Mammary epithelial cell (primary cell): ENCODE measurements at places on chromosomes 13 and 19. TPM values are rescaled to one million over a fixed set of nuclear protein-coding genes. Genes with fewer than 3 reads are reported as not detected.
A peak's percentile ranks its signal among the peaks of the same experiment; 100 is the strongest.

- DNase-seq = no peak
Measured at GRCh38 chr19:48628486-48629296, 8.5 kb downstream of the DBP start.

DNA sequence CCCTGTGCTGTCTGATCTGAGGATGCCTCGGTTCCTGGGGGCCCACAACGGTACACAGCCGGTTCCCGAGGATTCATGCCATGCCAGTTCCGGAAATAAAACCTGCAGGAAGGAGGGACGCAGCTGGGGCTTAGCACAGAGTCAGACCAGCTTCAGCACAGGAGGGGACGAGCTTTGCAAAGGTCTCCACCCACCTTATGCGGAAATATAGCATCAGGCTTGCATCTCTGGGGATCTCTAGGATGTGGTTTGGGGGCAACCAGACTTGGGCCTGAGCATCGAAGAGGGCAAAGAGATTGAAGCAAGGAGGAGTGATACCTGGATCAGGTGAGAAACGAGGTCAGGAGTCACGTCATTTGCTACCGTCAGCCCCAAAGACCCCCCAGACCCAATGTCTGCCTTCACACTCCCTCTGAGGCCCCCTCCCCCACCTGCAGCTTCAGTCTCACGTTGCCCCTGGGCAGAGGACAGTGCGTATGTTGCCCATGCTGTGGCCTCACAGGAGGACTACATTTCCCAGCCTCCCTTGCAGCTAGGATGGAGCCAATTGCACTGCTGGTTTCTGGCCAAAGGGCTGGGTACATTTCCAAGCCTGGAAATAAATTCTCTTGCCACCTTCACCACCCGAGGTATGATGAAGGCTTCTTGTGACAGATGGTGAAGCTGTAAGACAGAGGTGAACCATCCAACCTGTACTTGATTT, 12.1 kb downstream of the TYK2 start:
- no peak for DNase-seq

- DNase-seq = no peak
Measured at GRCh38 chr19:41442473-41443355, at the start of gene ERICH4. Gene ERICH4 (plus strand): TSS chr19:41443156. CDS start chr19:41443170, 14 bp downstream.

The TFDP1 gene
- 136 TPM for polyA plus RNA-seq

DNA sequence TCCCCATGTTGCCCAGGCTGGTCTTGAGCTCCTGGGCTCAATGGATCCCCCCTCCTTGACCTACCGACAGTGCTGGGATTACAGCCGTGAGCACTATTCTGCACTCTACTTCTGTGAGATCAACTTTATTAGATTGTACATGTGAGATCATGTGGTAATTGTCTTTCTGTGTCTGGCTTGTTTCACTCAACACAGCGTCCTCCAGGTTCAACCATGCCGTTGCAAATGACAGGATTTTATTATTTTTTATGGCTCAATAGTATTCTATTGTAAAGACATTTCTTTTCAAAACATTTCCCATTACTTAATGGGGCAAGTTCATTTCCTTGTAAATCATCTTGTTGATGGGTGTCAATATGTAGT, 1.5 kb upstream of the OBI1 start:
- no peak for DNase-seq

GRCh38 chr19:29415507-29415906, 110.3 kb upstream of the VSTM2B start:
- no peak for DNase-seq

DNA sequence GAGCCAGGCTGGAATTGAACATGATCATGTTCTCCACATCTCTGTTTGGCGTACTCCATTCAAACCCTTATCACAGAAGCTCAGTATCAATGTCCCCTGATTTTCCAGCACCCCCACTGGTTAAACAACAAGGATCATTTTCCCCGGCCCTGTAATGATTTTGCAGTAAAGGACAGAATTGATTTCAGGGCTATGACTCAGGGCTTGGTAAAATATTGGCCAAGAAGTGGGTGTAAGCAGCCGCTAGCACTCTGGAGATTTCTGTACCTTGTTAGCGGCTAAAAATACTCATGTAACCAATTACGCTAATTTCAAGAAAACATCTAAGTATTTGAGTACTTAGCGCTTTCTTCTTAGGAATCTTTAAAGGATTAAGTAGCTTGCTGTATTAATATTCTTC, 69.5 kb upstream of the FNDC3A start:
- DNase-seq = no peak

- no peak for DNase-seq
Measured at GRCh38 chr19:28549680-28550277, 663.2 kb downstream of the UQCRFS1 start.

DNA sequence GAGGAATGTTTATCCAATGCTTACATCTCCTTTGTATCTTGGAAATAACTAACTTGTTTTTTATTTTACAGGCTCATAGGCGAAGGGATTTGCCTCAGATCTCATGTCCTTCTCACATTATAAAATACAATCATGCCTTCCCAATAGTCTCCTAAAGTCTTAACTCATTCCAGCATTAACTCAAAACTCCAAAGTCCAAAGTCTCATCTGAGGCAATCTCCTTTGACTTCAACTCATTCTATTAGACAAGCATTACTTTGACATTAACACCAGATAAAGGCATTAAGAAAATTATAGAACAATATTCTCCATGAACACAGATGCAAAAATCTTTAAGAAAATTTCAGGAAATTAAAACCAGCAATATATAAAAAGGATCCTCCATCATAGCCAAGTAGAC, 137.6 kb downstream of the DNAJC3 start:
- no peak for DNase-seq

The ZNF616 gene
- 3.0 TPM for polyA plus RNA-seq

The CYP4F11 gene
- polyA plus RNA-seq = 9.1 TPM

GRCh38 chr13:77857531-77858209, 61.0 kb downstream of the EDNRB start:
- DNase-seq = no peak

GRCh38 chr19:54502518-54503048, at the start of gene LAIR2:
Gene LAIR2 (plus strand): TSS chr19:54502831. CDS start chr19:54502919, 88 bp downstream.
- no peak for DNase-seq

The CRTC1 gene
- polyA plus RNA-seq = 2.2 TPM

GRCh38 chr19:48508729-48509411, 2.8 kb downstream of the LMTK3 start:
- DNase-seq = no peak

GRCh38 chr13:54628383-54628782, 1599.8 kb downstream of the OLFM4 start:
- DNase-seq = no peak

- DNase-seq = no peak
Measured at GRCh38 chr13:27081893-27082679, 89.5 kb downstream of the USP12 start.

DNA sequence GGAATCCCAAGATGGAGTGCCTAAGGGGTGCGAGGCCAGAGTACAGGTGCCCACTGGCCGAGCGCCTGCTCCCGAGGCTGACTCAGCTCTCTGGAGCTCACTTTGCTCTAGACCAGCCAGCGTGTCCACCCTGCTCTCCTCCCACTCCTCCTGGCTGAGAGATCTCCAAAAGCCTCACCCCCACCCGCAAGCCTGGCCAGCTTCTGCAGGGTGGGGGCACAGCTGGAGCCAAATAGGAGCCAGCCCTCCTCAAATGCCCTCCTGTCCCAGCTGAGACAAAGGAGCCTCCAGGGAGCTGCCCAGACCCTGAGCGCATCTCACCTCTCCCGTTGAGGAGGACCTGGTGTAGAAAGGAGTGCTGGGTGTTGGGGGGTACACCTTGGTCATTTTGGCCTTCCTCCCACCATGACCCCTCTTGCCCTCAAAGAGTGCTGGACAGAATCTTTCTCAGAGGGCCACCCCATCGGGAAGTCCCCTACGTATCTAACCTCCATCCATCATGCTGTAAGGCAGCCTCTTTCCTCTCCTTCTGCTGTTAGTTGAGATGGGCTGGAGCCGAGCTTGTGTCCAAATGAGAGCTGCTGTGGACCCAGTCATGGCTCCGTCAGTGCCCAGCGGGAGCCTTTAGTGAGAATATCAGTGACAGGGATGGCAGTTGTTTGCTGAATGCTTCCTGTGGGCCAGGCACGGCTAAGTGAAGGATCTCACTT, 123.9 kb upstream of the VSTM2B start:
- no peak for DNase-seq

GRCh38 chr13:91280801-91281200, 66.7 kb upstream of the MIR17HG start:
- peak; percentile 11 for DNase-seq

The ZNF90 gene
- 0.28 TPM for polyA plus RNA-seq

The CACNA1A gene
- 0.02 TPM for polyA plus RNA-seq

GRCh38 chr19:4229179-4229931, at the start of gene EBI3:
Gene EBI3 (plus strand): TSS chr19:4229523. CDS start chr19:4229551, 28 bp downstream.
- peak; percentile 23 for DNase-seq

- no peak for DNase-seq
Measured at GRCh38 chr13:92719868-92720267, 506.7 kb upstream of the GPC6 start.

- DNase-seq = no peak
Measured at GRCh38 chr19:7897292-7897691, 6.4 kb upstream of the MAP2K7 start.

DNA sequence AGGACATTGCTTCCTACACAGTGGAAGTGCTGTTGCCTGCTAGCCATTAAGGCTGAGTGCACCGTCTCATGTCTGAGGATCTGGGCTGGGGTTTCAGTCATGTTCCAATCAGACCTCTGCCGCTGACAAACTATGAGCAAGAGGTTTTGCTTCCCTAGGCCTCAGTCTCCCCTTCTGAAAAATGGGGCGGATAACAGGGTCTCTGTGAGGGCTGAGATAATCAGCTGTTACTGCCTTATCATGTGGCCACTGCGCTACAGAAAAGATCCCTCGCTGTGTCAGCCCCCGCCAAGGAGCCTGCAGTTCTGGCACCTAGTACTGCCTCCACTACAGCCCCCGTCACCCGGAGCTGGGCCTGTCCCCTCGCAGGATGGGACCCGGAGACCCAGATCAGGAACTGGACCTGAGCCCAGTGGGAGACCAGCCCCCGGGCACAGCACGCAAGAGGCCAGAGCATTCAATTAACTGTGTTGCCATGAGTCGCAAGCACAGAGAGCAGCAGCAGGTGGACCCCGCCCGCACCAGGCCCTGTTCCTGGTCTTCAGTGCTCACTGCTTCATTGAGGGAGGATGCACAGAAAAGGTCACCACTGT, 3.0 kb upstream of the PNKP start:
- no peak for DNase-seq

The PRODH2 gene
- not detected for polyA plus RNA-seq

GRCh38 chr19:35959968-35960320, 23.8 kb downstream of the LRFN3 start:
- no peak for DNase-seq

The NAPSA gene
- 0.24 TPM for polyA plus RNA-seq
